ENCODE measurements at places on chromosomes 6 and 20. TPM values are rescaled to one million over a fixed set of nuclear protein-coding genes. Genes with fewer than 3 reads are reported as not detected.

HLA-DQB1 gene
- 3.7 TPM for total RNA-seq

GRCh38 chr6:13916230-13916944 lies 8.4 kb upstream of the RNF182 start:
- H3K27me3 ChIP-seq = no peaks in the 10 kb centered on the region
- no peak overlapping the region for H3K4me3 ChIP-seq
- H3K27ac ChIP-seq = no peak overlapping the region
- peaks cover 9% of the 10 kb centered on the region for H3K4me1 ChIP-seq
- H3K36me3 ChIP-seq = no peaks in the 10 kb centered on the region
- peak; percentile 53 for DNase-seq

RGS17 gene
- total RNA-seq = 3.7 TPM

DNA sequence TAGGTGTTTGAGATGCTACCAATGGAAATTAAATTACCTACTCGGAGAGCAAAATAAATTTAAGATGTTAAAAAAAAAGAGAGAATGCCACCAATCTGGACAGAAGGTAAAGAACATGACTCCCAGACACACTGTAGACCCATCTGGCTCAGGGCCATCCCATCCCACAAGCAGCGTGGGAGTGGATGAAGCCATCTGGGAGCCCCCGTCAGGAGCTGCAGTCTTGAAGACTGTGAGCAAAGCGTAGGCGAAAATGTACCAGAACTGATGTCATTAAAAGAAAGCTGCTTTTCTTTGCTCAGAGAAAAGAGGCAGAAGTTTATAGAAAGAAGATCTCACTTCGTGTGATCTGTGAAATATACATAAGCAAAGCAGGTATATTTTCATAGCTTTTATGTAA lies 815.7 kb downstream of the QKI start:
- DNase-seq = no peak
- no peaks in the 10 kb centered on the region for H3K36me3 ChIP-seq
- no peaks in the 10 kb centered on the region for H3K27me3 ChIP-seq
- H3K27ac ChIP-seq = no peak overlapping the region

- no peaks in the 10 kb centered on the region for H3K27me3 ChIP-seq
- peaks cover 3% of the 10 kb centered on the region for H3K4me1 ChIP-seq
- no peak overlapping the region for H3K4me3 ChIP-seq
- no peaks in the 10 kb centered on the region for H3K36me3 ChIP-seq
- H3K27ac ChIP-seq = no peak overlapping the region
These were observed 463.7 kb downstream of the CDC5L start for GRCh38 chr6:44851176-44851575.

FAM83B gene
- 1.9 TPM for total RNA-seq

DNA sequence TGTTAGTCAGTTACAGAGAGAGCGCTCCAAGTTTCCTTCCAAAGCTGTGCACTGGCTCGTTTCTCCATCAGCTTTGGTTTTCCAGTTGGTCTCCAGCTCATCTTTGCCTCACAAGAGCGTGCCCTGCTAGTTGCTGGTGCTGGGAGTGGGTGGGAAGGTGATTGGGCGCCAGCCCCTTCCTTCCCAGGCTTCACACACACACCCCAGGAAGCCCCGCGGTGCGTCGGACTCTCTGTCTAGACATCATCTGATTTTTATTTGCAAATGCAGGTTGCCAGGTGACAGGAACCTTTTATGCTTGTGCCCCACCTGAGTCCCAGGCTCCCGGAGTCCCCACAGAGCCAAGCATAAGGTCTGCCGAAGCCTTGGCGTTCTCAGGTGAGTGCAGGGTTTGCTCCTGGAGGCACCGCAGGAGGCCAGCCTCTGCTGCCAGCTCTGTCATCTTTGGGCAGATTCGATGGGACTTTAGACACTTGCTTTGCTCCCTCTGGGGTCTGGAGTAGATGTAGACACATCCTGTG lies 7.1 kb downstream of the IRF4 start:
- H3K4me1 ChIP-seq = no peaks in the 10 kb centered on the region
- peaks cover 34% of the 10 kb centered on the region for H3K27me3 ChIP-seq
- H3K36me3 ChIP-seq = no peaks in the 10 kb centered on the region
- H3K27ac ChIP-seq = no peak overlapping the region
- no peak for DNase-seq

- H3K36me3 ChIP-seq = peaks cover 25% of the 10 kb centered on the region
- H3K4me3 ChIP-seq = no peak overlapping the region
- H3K27me3 ChIP-seq = no peaks in the 10 kb centered on the region
- DNase-seq = peak; percentile 60
- peaks cover 75% of the 10 kb centered on the region for H3K4me1 ChIP-seq
These were observed 16.7 kb downstream of the NEDD9 start for GRCh38 chr6:11215773-11216172.

MYCT1 gene
- total RNA-seq = 0.61 TPM

- H3K27ac ChIP-seq = no peak overlapping the region
- H3K36me3 ChIP-seq = no peaks in the 10 kb centered on the region
- H3K4me3 ChIP-seq = no peak overlapping the region
- no peaks in the 10 kb centered on the region for H3K4me1 ChIP-seq
These were observed 51.0 kb upstream of the IL20RA start for GRCh38 chr6:137095651-137096238.

GRCh38 chr6:80969439-80969838 lies 783.0 kb downstream of the TENT5A start:
- no peak overlapping the region for H3K4me3 ChIP-seq
- no peaks in the 10 kb centered on the region for H3K27me3 ChIP-seq
- no peaks in the 10 kb centered on the region for H3K4me1 ChIP-seq
- peak; percentile 61 for DNase-seq

- H3K27me3 ChIP-seq = no peaks in the 10 kb centered on the region
- H3K4me3 ChIP-seq = peak overlapping the region; percentile 88
- no peak for DNase-seq
- peak overlapping the region; percentile 84 for H3K27ac ChIP-seq
- H3K36me3 ChIP-seq = no peaks in the 10 kb centered on the region
These were observed 662 bp downstream of the ZNF343 start for GRCh38 chr20:2507875-2508630.

GRCh38 chr6:41392246-41392645 lies 56.8 kb downstream of the NCR2 start:
- H3K4me1 ChIP-seq = no peaks in the 10 kb centered on the region
- H3K36me3 ChIP-seq = no peaks in the 10 kb centered on the region
- H3K4me3 ChIP-seq = no peak overlapping the region
- no peak for DNase-seq
- no peak overlapping the region for H3K27ac ChIP-seq

DNA sequence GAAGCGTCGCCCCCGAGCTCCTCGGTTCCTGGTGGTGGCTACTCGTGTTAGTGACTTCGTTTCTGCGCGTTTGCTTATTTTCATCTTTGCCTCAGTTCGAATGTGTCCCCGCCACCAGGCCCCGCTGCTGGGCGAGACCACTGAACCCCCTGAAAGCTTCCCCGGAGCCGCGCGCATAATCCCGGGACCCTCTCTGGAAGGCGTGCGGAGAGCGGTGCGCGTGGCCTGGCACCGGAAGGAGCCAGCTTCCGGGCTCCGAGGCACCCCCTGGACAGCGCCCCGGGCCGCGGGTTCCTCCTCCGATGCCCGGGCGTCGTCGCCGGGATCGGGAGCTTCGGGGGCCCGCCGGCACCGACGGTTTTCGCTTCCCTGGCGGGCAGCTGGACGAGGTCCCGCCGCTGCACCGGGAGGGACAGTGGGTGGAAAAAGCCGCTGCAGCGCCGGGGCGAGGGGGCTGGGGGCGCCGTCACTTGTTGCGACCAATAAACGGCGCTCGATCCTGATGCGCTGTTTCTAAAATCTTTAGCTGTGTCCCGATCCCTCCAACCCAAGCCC lies 643 bp upstream of the SLC35D3 start:
- peaks cover 36% of the 10 kb centered on the region for H3K27me3 ChIP-seq
- no peak overlapping the region for H3K27ac ChIP-seq
- H3K4me3 ChIP-seq = peak overlapping the region; percentile 56
- no peaks in the 10 kb centered on the region for H3K36me3 ChIP-seq

- no peak for DNase-seq
- no peaks in the 10 kb centered on the region for H3K27me3 ChIP-seq
- H3K4me1 ChIP-seq = no peaks in the 10 kb centered on the region
- no peaks in the 10 kb centered on the region for H3K36me3 ChIP-seq
These were observed 136.5 kb upstream of the PRND start for GRCh38 chr20:4585104-4585753.

- no peaks in the 10 kb centered on the region for H3K36me3 ChIP-seq
- H3K27me3 ChIP-seq = no peaks in the 10 kb centered on the region
- no peak overlapping the region for H3K27ac ChIP-seq
- peaks cover 30% of the 10 kb centered on the region for H3K4me1 ChIP-seq
These were observed 14.6 kb upstream of the ARMC12 start for GRCh38 chr6:35722121-35722761.

- H3K4me3 ChIP-seq = no peak overlapping the region
- H3K27me3 ChIP-seq = no peaks in the 10 kb centered on the region
- no peak overlapping the region for H3K27ac ChIP-seq
- DNase-seq = no peak
These were observed 132.7 kb downstream of the ERMARD start for GRCh38 chr6:169884158-169884557.

OCSTAMP gene
- not detected for total RNA-seq

- H3K4me1 ChIP-seq = peaks cover 19% of the 10 kb centered on the region
- DNase-seq = peak; percentile 85
- no peak overlapping the region for H3K27ac ChIP-seq
- H3K27me3 ChIP-seq = no peaks in the 10 kb centered on the region
These were observed 43.6 kb downstream of the ADGRF1 start for GRCh38 chr6:46998436-46999017.

PREP gene
- 55.4 TPM for total RNA-seq

REM1 gene
- not detected for total RNA-seq

BTN1A1 gene
- total RNA-seq = not detected

BPIFA1 gene
- not detected for total RNA-seq

- no peaks in the 10 kb centered on the region for H3K4me1 ChIP-seq
- peaks cover 2% of the 10 kb centered on the region for H3K27me3 ChIP-seq
- no peak overlapping the region for H3K4me3 ChIP-seq
- DNase-seq = no peak
- no peak overlapping the region for H3K27ac ChIP-seq
These were observed 34.7 kb downstream of the CD24 start for GRCh38 chr6:106939848-106940247.

GRCh38 chr20:57346477-57346876 lies 4.6 kb upstream of the RAE1 start:
- H3K36me3 ChIP-seq = no peaks in the 10 kb centered on the region
- DNase-seq = peak; percentile 52
- H3K27ac ChIP-seq = no peak overlapping the region

GRCh38 chr20:16942756-16943155 lies 194.6 kb downstream of the OTOR start:
- H3K27me3 ChIP-seq = no peaks in the 10 kb centered on the region
- DNase-seq = peak; percentile 61
- no peaks in the 10 kb centered on the region for H3K36me3 ChIP-seq
- H3K4me1 ChIP-seq = peaks cover 4% of the 10 kb centered on the region
- H3K4me3 ChIP-seq = no peak overlapping the region
- H3K27ac ChIP-seq = no peak overlapping the region

DNA sequence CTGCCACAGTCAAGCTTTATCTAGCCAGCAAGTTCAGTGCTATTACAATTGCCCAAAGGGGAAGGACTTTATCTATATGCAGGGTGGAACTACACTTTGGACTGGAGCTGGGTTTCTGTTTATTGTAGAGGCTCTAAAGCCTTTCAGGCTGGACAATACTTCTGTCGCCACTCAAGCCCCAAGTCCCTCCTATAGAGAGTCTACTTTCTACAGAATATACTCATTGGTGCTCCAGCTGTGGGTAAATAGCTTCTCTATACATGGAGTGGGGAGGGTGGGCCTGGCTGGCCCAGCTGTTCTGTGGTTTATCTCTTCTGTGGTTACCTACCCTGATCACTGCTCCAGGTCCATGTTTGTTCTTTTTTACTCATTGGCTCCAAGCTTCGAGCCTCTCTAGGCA lies 151.8 kb upstream of the MYLIP start:
- H3K4me1 ChIP-seq = no peaks in the 10 kb centered on the region
- no peak overlapping the region for H3K27ac ChIP-seq
- no peak overlapping the region for H3K4me3 ChIP-seq

DNA sequence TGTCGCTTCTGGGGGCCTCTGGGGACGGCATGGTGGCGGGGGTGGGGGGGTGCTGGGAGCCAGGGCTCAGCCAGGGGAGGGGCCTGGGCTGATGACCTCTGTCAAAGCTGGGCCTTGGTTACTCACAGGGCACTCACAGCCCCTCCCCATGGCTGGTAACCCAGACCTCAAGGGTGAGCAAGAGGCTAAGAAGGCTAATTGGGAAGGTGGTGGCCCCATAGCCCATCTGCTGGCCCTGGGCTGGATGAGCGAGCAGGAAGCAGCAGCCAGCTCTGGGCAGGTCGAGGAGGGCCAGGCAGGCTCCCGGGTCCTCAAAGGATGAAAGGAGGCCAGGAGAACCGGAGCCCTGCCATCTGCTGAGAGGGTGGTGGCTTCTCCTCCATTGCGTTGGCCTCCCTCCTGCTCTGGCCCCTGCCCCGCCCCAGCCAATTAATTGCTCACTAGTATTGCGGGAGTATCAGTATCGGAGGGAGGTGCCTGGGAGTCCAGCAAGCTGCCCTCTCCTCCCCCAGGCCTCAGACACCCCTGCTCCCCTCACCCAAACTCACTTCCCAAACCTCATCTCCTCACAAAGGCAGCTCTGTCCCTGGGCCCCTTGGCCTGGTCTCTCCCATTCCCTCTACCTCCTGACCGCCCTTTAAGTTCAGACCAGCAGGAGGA lies 1.0 kb upstream of the CDSN start:
- H3K27me3 ChIP-seq = no peaks in the 10 kb centered on the region
- H3K27ac ChIP-seq = no peak overlapping the region

DNA sequence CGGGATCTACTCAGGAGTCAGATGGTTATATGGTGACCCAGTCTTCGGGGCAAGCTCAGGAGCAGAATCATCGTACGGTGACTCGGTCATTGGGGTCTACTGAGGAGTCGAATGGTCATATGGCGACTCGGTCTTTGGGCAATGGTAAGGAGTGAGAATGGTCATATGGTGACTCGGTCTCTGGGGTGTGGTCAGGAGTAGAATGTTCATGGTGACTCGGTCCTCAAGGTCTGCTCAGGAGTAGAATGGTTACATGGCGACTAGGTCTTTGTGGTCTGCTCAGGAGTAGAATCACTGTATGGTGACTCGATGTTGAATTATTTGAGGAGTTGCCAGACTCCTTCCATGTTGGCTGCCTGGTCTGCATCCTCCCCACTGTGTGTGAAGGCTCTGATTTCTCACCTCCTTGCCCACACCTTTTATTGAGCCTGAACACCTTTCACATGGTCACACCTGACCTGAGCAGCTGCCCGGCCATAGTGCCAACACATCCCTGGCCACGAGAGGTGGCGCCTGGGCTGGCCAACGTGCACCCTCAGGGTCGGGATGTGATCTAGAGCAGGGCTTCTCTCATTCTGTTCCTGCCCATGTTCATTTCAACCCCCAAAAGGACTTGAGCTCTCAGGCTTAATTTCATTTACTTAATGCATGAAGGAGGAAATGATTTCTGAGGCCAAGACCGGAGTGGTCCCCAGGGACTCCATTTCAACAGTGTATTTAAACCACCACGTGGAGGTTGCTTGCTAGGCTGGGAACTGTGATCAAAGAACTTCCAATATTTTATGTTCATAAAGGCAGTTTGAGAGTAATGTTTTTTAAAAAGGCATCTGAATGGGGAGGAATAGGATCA lies 119.5 kb downstream of the PHACTR3 start:
- no peak overlapping the region for H3K27ac ChIP-seq
- no peak overlapping the region for H3K4me3 ChIP-seq
- H3K27me3 ChIP-seq = no peaks in the 10 kb centered on the region
- DNase-seq = no peak

FHL5 gene
- not detected for total RNA-seq

Data from astrocyte (in vitro differentiated cells and primary cell).